Activated T-helper 9 cell treated with anti-CD3 and anti-CD28 coated beads, Interleukin-2, amount 50 U/mL, for 16 hours (primary cell): ENCODE measurements at places on chromosomes 3 and 15.

GRCh38 chr3:188700501-188700900 lies 471.3 kb upstream of the TPRG1 start:
- no peak for DNase-seq

- no peak for DNase-seq
These were observed 788.5 kb downstream of the MCTP2 start for GRCh38 chr15:95019907-95020306.

- DNase-seq, result no peak
These were observed 130.4 kb downstream of the ZNF385D start for GRCh38 chr3:21620511-21621155.

- no peak for DNase-seq
These were observed 441 bp upstream of the UCN2 start for GRCh38 chr3:48564022-48564421.

- DNase-seq, result no peak
These were observed 106.2 kb downstream of the DGKG start for GRCh38 chr3:186255703-186256331.

DNA sequence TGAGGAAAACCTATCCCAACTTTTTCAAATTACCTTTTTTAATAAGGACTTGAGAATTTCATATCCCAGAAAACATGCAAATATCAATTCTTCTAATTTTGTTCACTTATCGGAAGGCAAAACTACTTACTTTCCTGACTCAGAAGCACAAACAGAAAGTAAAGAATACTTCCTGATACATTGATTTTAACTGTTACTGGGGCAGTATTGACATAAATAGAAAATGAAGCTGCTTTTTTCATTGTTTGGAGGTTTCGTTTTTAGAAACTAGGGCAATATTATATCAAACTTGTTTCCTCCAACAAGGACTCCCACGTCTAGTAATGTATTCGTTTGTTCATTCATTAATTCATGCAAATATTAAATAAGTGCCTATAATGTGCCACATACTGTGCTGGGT lies 19.1 kb downstream of the PAQR9 start:
- no peak for DNase-seq
